Memory B cell (primary cell): ENCODE measurements at places on chromosomes 1 and 21.

DNA sequence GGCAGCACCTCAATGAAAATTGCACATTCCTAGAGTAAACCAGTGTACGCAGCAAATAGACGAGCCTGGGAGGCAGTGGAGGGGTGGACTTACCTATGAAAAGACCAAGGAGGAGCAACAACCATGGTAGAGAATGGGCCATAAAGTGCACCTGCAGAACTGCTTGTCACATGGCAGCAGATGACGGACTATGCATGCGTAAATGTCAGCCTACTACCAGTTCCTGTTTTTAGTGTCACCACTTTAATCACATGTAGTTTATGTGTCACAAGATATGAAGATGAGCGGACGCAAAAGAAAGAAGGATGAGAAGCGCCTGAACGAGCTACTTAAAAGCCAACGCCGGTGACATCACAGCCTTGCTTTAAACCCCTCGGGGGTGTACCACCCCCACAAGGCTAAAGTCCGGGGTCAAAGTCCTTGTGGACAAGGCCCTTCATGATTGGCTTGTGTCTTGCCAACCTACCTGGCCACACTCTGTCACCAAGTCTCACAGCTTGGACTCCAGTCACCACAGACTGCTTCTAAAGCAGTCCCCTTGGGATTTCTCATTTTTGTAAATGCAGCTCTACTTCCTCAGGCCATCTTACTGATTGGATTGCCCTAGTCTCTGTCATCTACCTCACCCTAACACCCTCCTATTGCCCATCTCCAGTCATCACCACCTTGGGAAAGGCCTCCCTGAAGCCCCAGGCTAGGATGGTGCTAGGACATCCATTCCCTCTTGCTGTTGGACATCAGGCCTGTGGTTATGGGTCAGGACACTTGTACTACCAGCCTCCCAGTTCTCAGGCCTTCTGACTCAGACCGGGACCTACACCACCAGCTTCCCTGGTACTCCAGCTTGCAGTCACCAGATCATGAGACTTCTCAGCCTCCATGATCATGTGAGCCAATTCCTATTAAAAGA, 6.0 kb upstream of the LY9 start:
- DNase-seq, result peak; percentile 84

DNA sequence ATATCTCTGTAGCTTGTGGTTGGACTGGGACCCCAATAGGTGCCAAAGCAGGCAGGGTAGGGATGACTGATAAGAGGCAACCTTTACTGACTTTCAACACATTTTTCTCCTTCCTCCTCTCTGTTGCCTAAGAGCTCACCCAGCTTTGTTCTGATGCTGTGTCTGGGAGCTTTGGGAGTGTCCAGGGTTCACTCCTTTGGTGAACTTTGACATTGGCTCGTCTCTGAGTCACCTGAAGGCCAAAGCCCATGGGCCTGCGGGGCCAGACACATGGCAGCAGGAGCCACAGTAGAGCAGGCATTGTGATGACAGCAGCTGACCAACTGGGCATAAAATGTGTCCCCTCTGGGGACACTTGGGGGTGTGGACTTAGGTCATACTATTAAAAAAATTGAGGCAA, 99.5 kb upstream of the ZNF644 start:
- DNase-seq, result no peak

- no peak for DNase-seq
Observed at GRCh38 chr1:171116676-171117075, 26.0 kb downstream of the FMO3 start.

DNA sequence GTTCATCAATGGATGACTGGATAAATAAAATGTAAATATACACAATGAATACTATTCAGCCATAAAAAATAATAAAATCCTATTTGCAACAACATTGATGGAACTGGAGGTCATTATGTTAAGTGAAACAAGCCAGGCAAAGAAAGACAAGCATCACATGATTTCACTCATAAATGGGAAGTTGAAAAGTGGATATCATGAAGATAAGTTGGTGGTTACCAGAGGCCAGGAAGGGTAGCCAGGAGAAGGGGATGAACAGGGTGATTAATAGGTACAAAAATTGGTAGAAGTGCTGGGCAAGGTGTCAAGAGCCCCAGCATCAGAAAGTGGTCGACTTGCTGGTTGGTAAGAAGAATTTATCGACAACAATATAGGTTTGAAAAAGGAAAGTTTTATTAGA, 1.3 kb upstream of the PARK7 start:
- DNase-seq, result no peak

GRCh38 chr1:83761167-83762038, 237.5 kb downstream of the TTLL7 start:
- DNase-seq, result peak; percentile 54

DNA sequence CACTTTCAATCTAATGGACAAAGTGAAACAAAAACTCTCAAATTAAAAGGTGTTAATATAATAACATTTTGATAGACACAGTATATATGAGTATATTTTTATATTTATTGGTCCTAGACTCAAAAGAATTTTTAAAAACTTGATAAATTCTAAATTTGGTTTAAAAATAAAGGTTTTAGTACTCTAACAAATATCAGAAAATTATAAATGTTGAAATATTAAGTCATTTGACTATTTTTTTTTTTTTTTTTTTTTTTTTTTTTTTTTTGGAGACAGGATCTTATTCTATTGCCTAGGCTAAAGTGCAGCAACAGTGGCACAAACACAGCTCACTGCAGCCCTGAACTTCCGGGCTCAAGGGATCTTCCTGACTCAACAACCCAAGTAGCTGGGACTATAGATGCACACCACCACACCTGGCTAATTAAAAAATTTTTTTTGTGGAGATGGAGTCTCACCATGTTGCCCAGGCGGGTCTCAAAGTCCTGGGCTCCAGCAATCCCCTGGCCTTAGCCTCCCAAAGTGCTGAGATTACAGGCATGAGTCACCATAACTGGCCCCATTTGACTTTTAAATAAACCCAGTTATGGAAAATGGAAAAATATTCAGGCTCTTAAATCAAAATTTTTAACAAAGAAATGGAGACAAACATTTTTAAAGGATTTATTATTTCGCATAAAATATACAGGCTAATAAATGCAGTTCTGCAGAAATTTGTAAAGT, 60.8 kb upstream of the RBM34 start:
- no peak for DNase-seq

- DNase-seq, result no peak
Observed at GRCh38 chr21:16408280-16408679, 678.5 kb downstream of the USP25 start.

GRCh38 chr21:30990514-30991262, 47.6 kb downstream of the KRTAP19-8 start:
- no peak for DNase-seq

GRCh38 chr1:38616846-38617245, 242.7 kb downstream of the RRAGC start:
- DNase-seq, result no peak

- DNase-seq, result peak; percentile 81
Observed at GRCh38 chr1:226121587-226122400, 59.3 kb downstream of the H3-3A start.

DNA sequence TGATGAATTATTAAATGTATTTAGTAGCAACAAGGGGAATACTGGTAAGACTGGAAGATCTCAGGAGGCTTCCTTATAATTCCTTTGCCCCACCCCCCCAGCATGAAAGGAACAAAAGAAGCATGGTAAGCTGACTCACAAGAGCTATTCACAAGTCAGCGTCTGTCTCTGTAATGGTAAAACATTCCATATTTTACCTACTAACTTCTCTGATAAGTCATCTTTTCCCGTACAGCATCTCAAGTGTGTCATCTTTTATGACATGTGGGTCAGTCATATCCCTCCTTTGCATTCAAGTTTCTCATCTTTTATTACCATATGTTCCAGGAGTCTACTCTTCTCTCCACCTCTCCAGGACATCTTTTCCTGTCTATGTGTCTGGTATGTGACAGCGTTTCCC, 241.3 kb downstream of the PLA2G4A start:
- no peak for DNase-seq

DNA sequence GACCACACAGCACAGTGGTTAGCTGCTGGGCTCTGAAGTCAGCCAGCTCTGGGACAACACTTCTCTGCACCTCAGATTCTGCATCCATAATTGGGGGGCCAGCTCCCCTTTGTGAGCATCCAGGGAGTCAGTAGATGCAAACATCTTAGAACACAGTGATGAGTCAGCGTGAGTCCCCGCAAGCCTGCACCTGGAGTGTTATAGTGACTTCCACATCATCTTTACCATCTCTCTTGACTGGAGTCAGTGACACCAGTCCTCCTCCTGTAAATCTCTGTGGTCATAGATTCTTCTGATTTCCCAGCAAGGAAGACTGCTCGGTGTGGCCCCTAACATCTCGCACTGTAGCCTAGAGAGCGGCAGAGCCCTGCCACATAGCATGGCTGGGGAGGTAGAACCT, 13.9 kb upstream of the EDN2 start:
- DNase-seq, result no peak

- DNase-seq, result peak; percentile 26
Observed at GRCh38 chr1:24111996-24112779, at the start of gene MYOM3. Gene MYOM3, minus strand, starts transcription at chr1:24112135. Its CDS starts 3,499 bp downstream, at chr1:24108636.

GRCh38 chr1:101167891-101168290, 68.9 kb upstream of the S1PR1 start:
- DNase-seq, result no peak
